NCI-H345 (cell line): ENCODE measurements at places on chromosomes 11 and 22.
A peak's percentile ranks its signal among the peaks of the same experiment; 100 is the strongest.

DNA sequence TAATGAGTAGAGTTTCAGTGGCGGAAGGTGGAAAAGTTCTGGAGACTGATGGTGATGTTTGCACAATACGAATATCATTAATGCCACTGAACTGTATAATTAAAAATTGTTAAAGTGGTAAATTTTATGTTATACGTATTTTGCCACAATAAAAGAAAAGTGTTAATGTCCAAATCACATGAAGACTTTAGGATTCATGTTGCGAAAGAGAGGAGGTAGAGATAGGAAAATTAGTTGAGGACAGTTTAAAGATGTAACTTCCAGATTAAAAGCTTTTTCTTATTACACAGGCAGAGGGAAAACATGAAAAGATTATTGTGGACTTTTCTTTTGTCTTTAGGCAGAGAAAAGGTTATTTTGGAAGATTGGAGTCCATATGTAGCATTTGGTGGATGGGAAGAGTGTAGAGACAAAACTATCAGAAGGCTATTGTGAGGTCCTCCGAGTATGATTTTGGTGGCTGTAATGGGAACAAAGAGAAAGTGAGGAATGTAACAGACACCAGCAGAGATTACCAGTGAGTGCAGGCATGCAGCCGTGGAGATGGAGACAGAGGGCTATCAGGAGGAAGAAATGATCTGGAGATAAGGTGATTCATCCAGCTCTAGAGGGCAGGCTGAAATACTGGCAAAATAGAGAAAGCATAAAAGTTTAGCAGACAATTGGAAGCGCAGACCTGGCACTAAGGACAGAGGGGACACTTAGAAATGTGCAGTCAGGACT is 12.5 kb downstream of the VPS26B start:
- no peak for DNase-seq

DNA sequence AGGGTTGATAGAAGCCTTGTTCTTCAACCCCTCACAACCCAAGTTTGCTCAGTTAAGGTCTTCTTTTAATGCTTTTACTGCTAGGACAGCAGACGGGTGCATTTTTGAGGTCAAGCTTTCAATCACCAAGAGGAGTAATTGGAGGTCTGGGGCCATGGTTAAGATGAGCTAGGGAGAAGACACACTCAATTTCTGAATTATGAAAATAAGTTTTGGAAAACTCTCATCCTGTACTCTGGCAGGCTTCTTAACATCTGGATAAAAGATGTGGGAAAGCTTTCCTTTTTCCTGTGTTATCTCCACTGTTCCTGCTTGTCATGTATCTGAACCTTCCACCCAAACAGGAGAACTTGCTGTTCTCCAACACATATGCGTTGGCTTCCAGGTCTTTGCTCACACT is 9.7 kb downstream of the ABTB2 start:
- no peak for DNase-seq

DNA sequence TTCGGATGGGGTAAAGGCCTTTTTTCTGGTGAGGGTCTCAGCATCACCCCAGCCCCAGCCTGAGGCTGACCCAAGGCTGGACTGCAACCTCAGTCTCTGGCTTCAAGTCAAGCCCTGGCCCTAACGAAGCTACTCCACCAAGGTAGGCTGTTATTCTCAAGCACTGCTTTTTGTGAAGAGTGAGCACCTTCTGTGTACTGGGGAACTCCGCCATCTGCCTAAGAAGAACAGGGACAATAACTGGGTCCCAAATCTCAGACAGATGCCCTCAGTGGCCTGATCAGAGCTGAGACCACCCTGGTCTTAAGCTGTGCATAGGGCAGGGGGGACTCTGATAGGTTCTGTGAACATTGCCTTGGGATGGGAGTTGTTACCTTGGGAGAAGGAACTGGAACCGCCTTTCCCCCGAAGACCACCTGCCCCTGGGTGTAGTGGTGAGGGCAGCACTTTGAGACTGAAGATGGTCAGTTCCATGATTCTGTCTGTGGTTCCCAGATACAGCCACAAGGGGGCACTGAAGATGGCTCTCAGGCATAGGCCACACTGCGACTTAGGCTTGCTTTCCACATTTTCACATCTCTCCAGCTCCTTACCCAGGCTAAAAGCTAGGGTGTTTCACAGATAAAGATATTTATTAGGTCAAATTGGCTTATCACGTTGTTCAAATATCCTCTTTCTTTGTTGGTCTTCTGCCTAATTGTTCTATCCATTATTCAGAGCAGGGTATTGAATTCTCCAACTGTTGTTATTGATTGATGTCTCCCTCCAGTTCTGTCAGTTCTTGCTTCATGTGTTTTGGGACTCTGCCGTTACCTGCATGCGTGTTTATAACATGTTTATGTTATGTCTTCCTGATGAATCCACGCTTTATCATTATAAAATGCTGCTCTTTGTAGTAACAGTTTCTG is 11.8 kb upstream of the UVRAG start:
- DNase-seq, result peak; percentile 68

DNA sequence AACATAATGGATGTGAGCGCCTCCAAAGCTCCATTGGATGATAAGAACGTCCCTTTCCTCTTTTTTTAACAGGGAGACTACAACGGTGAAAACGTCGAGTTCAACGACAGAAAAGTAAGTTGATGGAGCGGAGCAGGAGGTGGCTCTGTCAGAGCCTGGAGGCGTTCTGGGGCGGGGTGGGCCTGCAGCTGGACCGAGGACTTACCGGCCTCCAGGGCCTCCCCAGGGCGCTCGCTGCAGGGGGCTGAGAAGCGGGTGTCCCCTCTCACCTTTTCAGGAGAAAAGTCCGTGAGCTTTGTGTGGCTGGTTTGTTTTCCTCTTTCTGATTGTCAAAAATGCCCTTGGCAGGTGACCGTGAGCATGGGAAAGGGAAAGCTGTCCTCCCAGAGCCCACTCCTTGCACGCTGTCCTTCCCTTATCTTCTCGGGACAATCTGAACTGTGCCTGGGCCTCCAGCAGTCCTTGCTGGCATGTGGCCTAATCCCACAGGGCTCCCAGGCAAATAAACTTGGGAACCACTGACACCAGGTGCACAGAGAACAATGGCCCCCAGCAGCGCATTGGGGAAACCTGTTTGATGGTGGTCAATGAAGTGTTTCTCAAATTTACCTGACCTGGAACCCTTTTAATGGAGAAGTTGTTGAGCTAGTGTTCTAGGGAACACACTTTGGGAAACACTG is 38.4 kb downstream of the ANO1 start:
- DNase-seq, result peak; percentile 24

- peak; percentile 78 for DNase-seq
Measured at GRCh38 chr22:48885271-48885918, 942.3 kb downstream of the BRD1 start.

DNA sequence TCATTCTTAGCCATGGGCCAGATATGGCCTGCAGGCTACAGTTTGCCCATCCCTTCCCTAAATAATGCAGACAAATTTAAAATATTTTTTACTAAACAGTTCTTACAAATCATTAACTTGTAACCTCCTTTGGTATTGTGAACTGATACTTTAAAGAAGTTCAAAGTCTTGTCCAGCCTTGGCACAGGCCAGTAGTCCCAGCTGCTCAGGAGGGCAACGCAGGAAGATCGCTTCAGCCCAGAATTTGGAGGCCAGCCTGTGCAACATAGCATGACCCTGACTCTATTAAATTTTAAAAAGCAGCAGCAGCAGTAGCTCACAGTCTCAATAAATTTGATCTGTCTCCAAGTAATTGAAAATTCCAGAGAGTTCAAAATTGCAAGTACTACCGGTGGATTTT is 83.7 kb upstream of the ARHGAP32 start:
- no peak for DNase-seq

DNA sequence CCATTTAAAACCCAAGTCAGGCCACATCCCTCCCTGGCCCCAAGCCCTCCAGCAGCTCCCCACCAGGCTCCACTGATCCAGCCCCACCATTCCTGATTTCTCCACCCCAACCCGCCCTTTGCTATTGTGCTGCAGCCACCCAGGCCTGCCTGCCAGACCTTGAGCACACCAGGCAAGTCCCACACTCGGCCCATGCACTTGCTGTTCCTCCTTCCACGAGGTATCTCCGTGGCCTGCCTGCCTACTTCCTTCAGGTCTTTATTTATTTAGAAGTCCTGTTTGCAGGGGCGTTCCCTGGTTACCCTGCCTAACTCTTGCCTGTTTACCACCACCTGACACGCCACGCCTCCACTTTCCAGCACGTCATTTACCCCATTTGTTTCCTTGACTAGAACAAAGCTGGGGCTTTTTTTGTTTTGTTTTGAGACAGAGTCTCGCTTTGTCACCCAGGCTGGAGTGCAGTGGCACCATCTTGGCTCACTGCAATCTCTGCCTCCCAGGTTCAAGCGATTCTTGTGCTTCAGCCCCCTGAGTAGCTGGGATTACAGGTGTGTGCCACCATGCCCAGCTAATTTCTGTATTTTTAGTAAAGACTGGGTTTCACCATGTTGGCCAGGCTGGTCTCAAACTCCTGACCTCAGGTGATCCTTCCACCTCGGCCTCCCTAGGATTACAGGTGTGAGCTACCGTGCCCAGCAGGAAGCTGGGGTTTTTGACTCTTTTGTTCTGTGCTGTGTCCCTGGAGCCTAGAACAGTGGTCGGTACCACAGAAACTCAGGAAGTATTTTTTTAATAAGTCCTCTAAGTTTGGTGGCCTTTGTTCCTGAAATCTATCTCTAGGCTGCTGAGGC is 6.7 kb downstream of the CENPM start:
- DNase-seq, result peak; percentile 20

- DNase-seq, result no peak
Measured at GRCh38 chr22:29112681-29113080, 39.8 kb downstream of the KREMEN1 start.

GRCh38 chr11:57787920-57788702 is 26.5 kb downstream of the CTNND1 start:
- no peak for DNase-seq

- DNase-seq, result no peak
Measured at GRCh38 chr11:33787076-33787475, 12.8 kb upstream of the FBXO3 start.

DNA sequence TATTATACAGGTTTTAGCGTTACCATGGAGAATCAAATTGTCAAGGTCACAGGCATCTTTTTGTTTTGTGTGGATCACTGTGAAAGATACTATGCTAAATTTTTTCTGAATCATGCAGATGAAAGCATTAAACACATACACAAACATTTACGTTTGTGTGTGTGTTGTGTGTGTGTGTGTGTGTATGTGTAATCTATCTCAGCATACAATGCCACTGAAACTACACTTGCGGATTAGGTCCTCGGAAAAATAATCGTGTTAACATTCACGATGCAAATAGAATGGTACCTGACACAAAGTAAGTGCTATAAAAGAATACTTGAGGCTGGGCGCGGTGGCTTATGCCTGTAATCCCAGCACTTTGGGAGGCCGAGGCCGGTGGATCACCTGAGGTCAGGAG is 41.9 kb upstream of the TOP3B start:
- DNase-seq, result no peak

DNA sequence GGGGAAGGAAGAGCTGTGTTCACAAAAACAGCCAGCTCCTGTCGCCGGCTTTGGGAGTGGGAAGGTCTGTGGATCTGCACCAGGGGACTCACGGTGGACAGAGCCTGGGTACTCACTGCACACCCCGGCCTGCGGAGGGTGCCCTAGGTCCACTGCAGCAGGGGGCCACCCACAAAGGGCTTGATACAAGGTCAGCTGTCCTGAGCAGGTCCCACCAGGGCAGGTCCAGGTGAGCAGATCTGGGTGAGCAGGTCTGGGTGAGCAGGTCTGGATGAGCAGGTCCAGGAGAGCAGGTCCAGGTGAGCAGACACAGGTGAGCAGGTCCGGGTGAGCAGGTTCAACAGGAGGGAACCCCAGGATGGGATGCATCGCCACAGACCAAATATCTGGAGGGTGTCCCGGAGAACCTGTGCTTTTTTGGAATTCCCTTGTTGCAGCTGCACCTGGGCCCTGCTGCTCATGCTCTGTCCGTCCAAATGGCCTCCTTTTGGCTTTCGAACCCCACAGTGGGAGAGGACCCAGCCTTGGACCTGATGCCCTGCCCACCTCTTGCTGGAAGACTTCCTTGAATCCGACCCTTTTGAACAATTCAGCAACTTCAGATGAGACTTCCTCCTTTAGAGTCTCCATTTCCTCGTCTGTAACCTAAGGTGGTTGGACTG is 485.3 kb downstream of the TBC1D22A start:
- DNase-seq, result no peak

GRCh38 chr22:25694196-25694907 is 47.6 kb upstream of the MYO18B start:
- no peak for DNase-seq

DNA sequence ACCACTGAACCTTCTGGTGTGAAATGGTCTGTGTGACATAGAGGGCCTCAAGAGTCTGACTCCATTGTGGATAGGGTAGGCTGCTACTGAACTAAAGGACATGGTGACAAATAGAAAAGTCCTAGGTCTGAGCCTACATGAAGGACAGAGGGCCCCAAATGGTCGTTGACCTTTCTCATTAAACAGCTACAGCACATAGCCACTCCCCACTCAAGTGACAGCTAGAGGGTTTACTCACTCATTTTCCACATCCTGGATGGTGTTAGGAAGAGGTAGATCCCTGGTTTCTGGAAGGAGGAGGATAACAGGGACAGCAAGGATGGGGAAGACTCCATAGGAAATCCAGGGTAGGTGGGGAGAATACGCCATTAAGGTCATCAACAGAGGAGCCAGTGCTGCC is 63.3 kb downstream of the SLC22A24 start:
- no peak for DNase-seq

DNA sequence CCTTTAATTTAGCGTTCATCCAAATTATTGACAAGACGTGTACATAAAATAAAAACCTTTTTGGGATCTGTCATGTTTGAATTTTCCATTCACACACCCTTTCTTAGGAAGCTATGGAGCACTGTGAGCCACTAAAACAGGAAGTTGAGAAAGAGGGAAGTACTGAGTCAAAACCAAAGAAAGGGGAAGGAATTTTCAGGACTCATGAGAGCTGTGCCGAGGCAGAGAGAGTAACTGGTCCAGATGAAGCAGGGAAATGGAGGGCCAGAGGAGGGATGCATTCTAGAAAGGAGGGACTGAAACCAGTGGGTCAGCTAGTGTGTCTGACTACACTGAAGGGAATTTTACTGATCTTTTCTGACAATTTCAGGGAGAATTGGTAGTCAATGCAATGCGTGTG is 24.9 kb downstream of the APLP2 start:
- no peak for DNase-seq

- no peak for DNase-seq
Measured at GRCh38 chr11:12157241-12157661, 46.9 kb downstream of the MICAL2 start.

- DNase-seq, result peak; percentile 45
Measured at GRCh38 chr11:28476049-28476448, 367.9 kb downstream of the METTL15 start.

- no peak for DNase-seq
Measured at GRCh38 chr11:27710536-27710935, 10.3 kb upstream of the BDNF start.

DNA sequence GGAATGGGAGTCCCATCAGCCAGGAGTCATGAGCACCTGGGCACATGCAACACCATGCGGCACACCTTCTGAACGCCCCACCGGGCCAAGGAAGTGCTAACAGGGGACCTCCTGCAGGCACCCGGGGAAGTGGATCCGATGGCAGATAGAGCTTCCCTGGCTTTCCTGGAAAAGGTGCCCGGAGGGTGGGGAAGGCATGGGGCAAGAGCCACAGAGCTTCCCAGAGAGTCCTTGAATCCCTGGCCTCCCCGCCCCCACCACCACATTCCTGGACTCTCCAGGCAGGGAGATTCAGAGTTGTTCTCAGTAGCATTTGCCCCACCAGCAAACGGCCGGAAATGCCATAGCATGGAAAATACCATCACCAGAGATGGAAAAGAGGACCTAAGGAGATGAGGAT is 8.3 kb downstream of the TRIM29 start:
- no peak for DNase-seq

- no peak for DNase-seq
Measured at GRCh38 chr11:86499723-86500129, 125.0 kb downstream of the CCDC81 start.
